ENCODE measurements at places on chromosomes 2 and 18.

- no peak for DNase-seq
Observed at GRCh38 chr2:241848761-241849615, 9.7 kb downstream of the PDCD1 start.

- no peak for DNase-seq
Observed at GRCh38 chr2:235286622-235287374, 207.0 kb upstream of the AGAP1 start.

DNA sequence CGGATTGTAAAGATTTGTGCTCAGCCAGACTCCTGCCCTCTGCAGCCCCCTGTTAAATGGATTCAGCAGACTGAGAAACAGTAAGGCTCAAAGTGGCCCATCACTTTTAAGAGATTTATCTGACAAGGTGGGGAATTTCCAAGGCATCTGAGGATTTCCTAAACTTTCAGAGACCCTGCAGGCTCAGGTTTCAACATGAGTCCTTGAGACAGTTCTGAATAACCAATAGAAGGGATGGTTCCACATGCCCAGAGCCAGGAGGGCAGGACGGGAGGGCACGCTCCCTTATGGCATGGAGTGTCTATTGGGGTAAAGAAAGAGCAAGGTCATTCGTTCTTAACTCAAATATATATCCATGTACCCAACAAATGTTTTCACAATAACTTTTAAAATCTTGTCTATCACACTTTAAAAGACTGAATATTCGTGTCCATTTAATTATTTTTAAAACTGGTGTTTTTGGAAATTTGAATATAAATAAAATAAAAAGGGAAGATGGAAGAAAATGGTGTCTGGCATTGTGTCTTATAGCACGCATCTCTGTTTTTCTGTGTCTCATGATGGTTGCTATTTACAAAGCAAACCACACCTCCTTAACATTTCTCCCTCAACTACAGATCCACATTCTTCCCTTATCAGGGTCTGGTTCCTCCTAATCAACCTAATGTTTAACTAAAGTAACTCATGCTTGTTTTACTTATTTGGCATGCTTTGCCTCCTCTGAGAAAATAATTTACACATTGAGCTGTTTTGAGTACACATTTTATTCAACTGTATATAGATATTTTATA, 56.0 kb upstream of the DSG1 start:
- DNase-seq = no peak

- no peak for DNase-seq
Observed at GRCh38 chr2:133600266-133600928, 32.1 kb upstream of the NCKAP5 start.

- DNase-seq = no peak
Observed at GRCh38 chr18:6256521-6256920, 158.2 kb downstream of the L3MBTL4 start.

- DNase-seq = no peak
Observed at GRCh38 chr2:56565143-56565542, 381.4 kb downstream of the CCDC85A start.

GRCh38 chr2:29618024-29618423, 303.4 kb downstream of the ALK start:
- no peak for DNase-seq

GRCh38 chr2:168613551-168613950, 157.5 kb downstream of the CERS6 start:
- DNase-seq = no peak

GRCh38 chr2:100520224-100520623, 42.6 kb upstream of the PDCL3 start:
- no peak for DNase-seq

GRCh38 chr2:161592713-161593112, 31.5 kb upstream of the SLC4A10 start:
- DNase-seq = no peak

GRCh38 chr18:6010921-6011320, 115.6 kb upstream of the TMEM200C start:
- no peak for DNase-seq

GRCh38 chr18:9106094-9106493, 3.6 kb downstream of the NDUFV2 start:
- no peak for DNase-seq

DNA sequence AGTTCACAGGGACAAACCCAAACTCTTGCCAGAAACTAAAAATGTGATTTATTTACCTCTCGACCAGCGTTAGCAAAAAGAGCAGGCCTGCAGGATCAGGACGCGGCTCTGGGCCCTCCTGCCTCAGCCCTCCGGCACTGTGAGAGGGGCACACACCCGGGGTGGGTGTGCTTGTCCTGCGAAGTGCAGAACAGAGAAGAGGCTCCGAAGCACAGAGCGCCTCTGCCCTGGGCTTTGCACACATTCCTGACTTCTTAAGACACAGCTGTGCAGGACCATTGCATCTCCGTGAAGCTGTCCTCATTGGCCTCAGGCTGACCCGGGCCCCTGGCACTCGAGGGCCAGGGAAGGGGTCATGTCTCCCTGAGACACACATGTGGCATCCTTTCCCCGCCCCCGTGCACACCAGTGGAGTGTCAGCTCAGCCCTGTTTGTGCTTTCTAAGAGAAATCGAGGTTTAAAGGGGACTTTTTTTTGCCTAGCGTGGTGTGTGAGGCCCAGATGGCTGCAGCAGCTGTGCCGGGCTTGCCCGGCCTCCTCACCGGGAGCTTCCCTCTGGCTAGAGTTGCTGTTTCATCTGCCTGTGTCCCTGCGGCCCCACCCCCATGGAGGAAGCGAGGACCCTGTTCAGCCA, 9.9 kb upstream of the NFATC1 start:
- DNase-seq = no peak

GRCh38 chr2:112765251-112765650, 842 bp upstream of the CKAP2L start:
- no peak for DNase-seq

GRCh38 chr18:9101730-9102507, 580 bp upstream of the NDUFV2 start:
- DNase-seq = no peak

DNA sequence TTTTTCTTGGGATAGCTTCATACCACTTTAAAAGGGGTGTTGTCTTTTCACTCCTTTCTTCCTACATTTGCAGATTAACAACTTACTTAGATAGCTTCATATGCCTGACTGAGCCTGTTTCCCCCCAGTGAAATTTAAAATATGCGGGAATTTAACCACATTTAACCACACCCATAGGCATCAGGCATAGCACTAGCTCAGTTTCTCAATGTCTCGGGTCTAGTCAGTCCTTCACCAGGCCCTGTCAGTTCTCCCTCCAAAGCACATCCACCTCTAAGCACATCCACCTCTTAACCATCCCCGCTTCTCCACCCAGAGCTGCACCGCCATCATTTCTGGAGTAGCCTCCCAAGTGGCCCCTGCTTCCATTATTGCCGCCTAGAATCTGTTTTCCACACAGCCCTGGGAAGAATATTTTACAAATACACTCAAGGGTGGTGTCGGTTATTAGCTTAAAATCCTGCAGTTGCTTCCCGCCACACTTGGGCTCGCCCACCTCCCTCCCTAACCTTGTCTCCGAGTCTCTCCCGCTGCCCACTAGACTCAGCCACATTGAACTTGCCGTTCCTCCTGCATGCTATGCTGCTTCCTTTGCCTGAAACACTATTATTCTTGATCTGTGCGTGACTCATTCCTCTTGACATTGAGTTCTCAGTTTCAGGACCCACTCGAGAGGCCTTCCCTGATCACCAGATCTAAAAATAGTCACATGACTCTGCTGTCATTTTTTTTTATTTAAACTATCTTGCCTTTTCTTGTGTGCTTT, 68.3 kb downstream of the SPTBN1 start:
- DNase-seq = no peak

- DNase-seq = no peak
Observed at GRCh38 chr2:134402410-134402809, 148.5 kb downstream of the MGAT5 start.

- DNase-seq = no peak
Observed at GRCh38 chr2:88416016-88416663, 36.4 kb downstream of the FOXI3 start.

DNA sequence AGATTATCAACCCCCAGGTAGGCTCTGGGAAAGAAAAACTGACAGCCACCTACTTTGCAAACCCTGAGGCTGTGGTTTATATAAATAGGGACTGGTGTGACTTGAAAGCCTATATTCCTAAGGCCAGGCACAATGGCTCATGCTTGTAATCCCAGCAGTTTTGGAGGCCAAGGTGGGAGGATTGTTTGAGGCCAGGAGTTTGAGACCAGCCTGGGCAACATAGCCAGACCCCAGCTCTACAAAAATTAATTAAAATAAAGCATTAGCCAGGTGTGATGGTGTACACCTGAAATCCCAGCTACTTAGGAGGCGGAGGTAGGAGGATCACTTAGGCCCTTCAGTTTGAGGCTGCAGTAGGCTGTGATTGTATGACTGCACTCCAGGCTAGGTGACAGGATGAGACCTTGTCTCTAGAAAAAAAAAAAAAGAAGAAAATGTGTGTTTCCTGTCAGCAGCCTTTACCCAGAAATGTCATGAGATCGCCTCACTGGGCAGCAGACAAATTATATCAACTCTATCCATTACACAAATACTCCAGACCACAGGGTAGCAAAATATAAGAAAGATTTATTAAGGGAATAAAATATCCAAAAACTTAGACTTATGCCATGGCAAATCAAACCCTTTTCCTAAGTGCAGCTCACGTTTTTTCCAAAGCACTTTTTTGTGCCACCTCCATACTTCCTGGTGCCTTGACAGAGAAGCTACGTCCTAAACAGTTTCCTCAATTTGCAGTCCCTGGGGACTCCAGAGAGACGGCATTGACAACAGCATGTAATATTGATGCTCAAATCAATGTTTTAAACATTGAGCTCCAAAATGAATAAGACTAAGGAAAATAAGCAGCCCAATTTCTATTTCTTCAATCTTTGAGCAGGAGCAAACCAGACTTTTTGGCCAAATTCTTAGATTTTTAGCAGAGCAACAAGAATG, 190.8 kb upstream of the NDUFV2 start:
- no peak for DNase-seq

DNA sequence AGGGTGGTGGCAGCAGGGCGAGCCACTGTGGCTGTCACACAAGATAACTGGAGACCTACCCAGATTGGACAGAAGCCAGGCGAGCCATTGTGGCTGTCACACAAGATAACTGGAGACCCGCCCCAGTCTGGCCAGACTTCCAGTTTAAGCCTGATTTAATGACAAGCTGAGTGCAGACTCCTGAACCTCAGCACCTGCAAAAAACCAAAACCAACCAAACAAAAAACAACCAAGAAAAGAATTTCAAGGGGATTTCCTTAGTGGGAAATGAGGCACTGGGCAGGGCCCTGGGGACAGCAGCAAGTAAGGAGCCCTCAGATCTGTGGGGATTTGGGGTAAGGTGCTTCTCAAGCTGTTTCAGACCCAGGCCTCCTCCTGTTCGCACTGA, 95.2 kb upstream of the BOD1L2 start:
- no peak for DNase-seq

- no peak for DNase-seq
Observed at GRCh38 chr2:135650721-135651120, 90.9 kb upstream of the UBXN4 start.

DNA sequence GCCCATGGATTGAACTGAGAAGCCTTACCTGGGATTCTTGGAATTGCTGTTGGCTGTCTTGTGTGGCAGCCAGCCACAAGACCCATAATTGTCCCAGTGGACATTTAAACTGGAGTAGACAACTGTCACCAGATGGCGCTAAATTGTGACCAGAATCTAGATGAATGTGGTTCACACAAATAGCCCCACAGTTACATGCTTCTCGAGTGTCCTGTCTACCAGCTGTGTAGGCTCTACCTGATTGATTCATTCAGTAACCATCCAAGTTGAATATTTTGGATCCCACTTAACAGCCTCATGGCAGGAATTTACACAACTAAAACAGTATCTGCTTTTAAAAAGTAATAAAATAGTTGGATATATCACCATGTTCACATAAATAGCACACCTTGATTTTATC, 73.2 kb downstream of the MAP4K4 start:
- DNase-seq = no peak

DNA sequence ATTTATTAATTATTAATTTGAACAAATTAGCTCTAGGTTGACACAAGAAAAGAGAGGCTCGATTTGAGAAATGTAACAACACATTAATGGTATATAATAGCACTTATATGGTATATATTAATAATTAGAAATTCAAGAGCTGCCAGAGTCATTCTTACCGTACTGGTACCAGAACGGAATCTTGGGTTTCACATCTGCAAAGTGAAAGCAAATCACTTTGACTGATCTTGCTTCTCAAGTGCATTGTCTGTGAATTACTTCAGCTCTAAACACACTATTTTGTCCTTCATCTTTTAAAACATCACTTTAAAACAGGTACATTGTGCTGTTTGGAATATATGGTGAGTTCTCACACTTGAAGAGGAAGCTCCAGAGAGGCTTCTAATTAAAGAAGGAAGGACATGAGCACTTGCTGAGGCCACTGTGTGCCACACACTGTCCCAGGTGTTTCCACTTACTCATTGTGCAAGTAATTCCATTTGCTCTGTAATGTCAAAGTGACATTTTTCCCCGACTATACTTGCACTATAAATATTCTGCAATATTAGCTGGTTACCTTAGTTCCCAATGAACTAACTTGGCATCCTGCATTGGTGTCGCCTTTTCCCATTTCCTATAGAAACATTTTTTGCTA, 85.8 kb downstream of the PLA2R1 start:
- DNase-seq = no peak

DNA sequence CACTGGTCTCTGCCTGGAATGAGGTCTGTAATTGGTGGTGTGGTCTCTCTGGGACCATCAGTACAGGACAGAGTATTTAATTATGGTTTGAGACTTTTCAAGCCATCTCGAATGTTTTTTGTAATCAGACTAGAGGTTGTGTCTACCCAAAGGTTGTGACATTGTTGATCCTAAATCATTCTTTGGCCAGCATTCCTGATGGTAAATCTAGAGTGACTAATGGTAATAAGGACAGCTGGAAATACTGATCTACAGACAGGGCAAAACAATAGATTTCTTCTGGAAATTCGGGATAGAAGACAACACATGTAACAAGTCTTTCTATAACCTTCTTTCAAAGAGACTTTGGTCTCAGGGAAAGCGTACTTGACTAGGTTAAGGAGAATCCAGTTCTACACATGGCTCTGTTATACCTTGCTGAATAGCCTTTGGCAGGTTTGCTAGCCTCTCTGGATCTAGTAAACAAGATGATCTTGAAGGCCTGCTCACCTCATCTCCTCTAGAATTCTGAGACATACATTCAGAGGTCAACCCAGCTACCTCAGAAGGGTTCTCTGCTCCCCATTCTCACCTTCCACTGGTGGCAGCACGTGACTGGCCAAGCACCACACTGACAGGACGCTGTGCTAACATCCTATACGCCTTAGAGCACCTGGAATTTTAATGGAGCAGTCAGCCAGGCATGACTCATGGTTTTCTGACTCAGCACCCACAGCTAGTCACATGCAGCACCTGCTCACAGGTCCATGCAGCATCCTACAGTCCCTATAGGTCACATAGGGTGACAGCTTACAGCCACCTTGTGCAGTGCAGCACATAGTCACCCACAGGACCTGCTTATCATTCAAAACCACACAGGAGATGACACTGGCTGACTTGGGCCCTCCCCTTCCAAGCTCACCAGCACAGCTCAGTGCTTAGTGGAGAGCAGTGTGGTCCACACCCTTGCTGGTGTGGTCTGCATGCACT, 12.2 kb downstream of the PLB1 start:
- peak; percentile 6 for DNase-seq

All from activated CD4-positive, alpha-beta T cell treated with anti-CD3 and anti-CD28 coated beads, Interleukin-2, amount 50 U/mL, for 4 hours (primary cell).